Aorta (tissue), 5 donors: ENCODE measurements at places on chromosomes 1 and 21. TPM values are rescaled to one million over a fixed set of nuclear protein-coding genes. Genes with fewer than 3 reads are reported as not detected.

DNA sequence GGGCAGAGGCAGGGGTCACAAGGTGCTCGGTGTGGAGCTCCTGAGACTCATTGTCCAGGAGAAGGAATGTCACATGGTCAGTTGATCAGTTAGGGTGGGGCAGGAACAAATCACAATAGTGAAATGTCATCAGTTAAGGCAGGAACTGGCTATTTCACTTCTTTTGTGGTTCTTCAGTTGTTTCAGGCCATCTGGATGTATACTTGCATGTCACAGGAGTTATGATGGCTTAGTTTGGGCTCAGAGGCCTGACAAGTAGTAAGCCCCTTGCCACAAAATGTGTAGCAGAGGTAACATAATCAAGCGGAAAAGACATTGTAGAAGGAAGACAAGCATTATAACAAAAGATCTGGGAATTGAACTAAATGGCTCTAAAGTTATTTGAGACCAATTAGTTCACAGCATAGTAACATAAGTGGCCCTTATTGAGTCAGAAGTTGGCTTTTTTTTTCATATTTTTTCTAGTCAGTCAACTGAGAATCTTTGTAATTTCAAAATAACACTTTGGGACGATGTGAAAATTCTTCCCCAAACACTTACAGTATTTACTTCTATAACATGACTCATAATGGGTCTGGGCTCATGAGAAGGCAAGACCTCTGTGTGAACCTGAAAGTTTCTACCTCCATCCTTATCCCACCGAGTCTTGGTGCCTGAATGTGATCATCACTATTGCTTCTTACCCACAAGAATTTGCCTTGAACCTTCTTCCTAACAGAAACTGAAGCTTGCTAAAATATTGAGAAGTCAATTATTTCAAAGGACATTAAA, 137.0 kb upstream of the DPT start:
- H3K27ac ChIP-seq, result no peak overlapping the region
- no peaks in the 10 kb centered on the region for H3K27me3 ChIP-seq
- H3K4me3 ChIP-seq, result no peak overlapping the region
- H3K4me1 ChIP-seq, result no peaks in the 10 kb centered on the region
- no peak for DNase-seq

GRCh38 chr1:62437273-62437940, 558 bp downstream of the USP1 start:
- H3K27ac ChIP-seq, result peak overlapping the region; percentile 12
- no peaks in the 10 kb centered on the region for H3K27me3 ChIP-seq
- H3K4me1 ChIP-seq, result no peaks in the 10 kb centered on the region
- H3K4me3 ChIP-seq, result peak overlapping the region; percentile 62
- no peak for DNase-seq
- no peaks in the 10 kb centered on the region for H3K36me3 ChIP-seq

GRCh38 chr1:192713921-192714320, 78.0 kb downstream of the RGS13 start:
- no peaks in the 10 kb centered on the region for H3K27me3 ChIP-seq
- H3K4me1 ChIP-seq, result no peaks in the 10 kb centered on the region
- H3K36me3 ChIP-seq, result no peaks in the 10 kb centered on the region
- no peak overlapping the region for H3K27ac ChIP-seq

DNA sequence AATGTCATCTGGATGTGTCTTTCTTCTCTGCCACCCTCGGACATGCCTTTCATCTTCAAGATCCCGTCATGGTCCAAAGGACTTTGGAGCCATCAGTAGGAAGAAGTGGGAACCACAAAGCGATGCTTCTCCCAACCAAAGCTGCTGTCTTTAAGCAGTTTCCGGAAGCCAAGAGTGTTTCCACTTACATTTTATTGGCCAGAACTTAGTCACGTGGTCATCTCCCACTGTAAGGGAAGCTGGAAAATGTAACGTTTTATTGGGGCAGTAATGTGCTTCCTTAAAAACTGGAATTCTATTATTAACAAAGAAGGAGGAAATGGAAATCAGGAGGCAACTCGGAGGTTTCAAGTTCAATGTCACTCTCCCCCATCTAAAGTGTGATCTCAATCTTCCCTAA, 170.8 kb downstream of the ATG4C start:
- H3K4me1 ChIP-seq, result no peaks in the 10 kb centered on the region
- no peak for DNase-seq
- no peak overlapping the region for H3K4me3 ChIP-seq
- H3K36me3 ChIP-seq, result no peaks in the 10 kb centered on the region
- H3K27me3 ChIP-seq, result peaks cover 4% of the 10 kb centered on the region

ZNF695 gene
- total RNA-seq, result not detected

DNA sequence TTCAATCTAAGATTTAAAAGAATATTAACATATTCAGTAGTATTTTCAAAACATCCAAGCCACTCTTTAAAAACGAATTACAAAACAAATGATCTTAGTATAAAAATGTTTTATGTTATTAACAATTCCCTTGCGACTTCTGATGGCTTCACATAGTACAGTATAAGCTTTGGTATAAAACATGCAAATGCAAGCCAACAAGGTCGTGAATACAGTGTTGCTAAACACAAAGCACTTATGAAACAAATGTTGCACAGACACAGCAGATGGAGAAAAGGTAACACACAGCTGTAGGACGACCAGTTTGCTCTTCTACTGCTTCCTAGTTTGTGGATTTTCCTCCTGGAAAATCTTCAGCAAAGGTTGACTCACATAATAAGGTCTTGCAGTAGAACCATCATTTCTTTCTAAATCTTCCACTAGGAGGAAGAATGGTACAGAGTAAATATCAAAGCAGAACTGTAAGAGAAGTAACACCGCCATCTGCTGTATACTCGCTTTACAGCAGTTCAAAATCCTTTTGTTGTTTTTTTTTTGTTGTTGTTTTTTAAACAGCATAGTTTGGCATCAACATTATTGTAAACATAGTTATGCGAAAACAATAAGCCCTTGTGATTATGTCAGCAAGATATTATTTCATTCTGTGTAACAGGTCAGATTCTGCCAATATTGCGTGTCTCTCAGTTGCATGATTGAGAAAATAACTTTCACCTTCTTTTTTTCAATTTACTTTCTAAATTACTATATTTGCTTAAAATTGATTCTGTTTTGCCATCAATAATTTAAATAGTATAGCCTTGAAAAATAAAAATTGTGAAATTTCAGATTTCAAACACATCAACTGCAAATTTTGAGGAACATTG, 69.5 kb downstream of the LHX8 start:
- no peaks in the 10 kb centered on the region for H3K27me3 ChIP-seq
- DNase-seq, result no peak
- no peak overlapping the region for H3K27ac ChIP-seq
- H3K36me3 ChIP-seq, result no peaks in the 10 kb centered on the region
- no peaks in the 10 kb centered on the region for H3K4me1 ChIP-seq

GRCh38 chr1:84116558-84116957, 27.5 kb upstream of the PRKACB start:
- no peaks in the 10 kb centered on the region for H3K4me1 ChIP-seq
- no peak overlapping the region for H3K4me3 ChIP-seq
- no peak overlapping the region for H3K27ac ChIP-seq
- DNase-seq, result no peak
- no peaks in the 10 kb centered on the region for H3K36me3 ChIP-seq

DNA sequence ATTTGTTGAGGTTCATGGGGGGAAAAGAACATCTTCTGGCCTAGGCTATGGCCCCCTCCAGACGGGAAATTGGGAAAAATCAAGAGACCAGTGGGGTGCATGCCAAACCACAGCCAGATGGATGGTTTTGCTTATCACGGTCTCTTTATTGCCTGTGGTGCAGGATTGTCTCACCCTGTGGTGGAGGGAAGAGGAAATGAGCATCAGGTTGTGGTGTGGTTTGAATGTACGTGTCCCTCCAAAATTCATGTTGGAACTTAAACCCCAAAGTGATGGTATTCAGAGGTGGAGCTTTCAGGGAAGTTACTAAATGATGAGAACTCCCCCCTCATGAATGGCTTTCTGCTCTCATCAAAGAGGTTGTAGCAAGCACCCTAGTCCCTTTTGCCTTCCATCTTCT, 525.7 kb downstream of the NPHP4 start:
- no peaks in the 10 kb centered on the region for H3K4me1 ChIP-seq
- H3K36me3 ChIP-seq, result no peaks in the 10 kb centered on the region
- H3K4me3 ChIP-seq, result no peak overlapping the region
- no peaks in the 10 kb centered on the region for H3K27me3 ChIP-seq

DNA sequence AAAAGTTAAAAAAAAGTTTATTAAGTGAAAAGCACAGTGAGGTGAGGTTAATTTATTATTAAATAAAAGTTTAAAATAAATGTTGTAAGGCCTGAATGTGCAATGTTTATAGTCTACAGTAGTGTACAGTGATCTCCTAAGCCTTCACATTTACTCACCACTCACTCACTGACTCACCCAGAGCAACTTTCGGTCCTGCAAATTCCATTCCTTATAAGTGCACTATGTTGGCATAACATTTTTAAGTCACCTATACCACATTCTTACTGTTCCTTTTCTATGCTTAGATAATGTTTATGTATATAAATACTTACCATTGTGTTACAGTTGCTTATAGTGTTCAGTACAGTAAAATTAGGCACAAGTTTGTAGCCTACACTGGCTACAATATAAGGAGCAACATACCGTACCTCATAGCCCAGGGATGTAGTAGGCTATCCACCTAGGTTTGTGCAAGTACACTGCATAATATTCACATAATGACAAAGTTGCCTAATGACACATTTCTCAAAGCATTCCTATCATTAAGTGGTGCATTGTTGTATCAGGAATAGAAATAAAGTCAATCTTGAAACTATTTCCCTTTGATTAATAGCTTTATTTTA, 426.5 kb upstream of the BRINP3 start:
- H3K27me3 ChIP-seq, result no peaks in the 10 kb centered on the region
- no peaks in the 10 kb centered on the region for H3K4me1 ChIP-seq
- DNase-seq, result no peak
- H3K36me3 ChIP-seq, result no peaks in the 10 kb centered on the region

DNA sequence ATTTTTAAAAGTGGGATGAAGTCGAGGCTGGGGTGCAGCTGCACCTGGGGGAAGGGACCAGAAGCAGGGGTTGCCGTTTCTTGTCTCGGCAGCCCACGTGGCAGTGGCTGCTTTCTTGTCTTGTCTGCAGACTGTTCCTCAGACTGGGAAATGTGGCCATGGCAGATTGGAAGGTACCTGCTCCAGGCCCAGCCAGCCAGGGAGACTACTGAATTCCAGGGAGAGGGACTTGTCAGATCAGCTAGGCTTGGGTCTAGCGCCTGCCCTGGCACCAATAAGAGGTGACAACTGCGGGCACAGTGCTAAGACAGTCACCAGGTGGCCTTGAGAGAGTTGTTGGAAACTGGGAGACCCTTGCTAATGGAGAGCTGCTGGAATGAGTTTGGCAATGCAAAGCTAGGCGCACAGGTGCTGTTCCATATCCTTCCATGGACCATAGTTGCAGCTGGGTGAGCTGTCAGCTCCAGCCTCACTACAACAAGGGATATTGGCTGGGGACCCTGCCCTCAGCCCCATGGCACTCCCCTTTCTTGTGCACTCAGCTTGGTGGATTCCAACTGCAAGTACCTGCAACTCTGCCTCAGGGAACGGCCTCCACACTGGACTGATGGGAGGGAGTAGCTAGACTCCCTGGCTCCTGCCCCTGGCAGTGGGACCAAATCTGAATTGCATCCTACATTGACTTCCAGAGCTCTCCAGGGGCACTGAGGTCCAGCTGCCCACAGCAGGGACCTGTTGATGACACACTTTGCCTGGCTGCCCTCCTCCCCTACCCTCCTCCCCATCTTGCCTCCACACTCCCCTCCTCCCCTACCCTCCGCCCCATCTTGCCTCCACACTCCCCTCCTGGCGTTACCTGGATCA, 9.9 kb upstream of the IL22RA1 start:
- no peak overlapping the region for H3K27ac ChIP-seq
- no peaks in the 10 kb centered on the region for H3K4me1 ChIP-seq
- H3K4me3 ChIP-seq, result no peak overlapping the region
- DNase-seq, result no peak
- no peaks in the 10 kb centered on the region for H3K36me3 ChIP-seq

S100A6 gene
- total RNA-seq, result 1,126 TPM

CLEC20A gene
- total RNA-seq, result not detected

GRCh38 chr1:34978921-34979320, 6.2 kb downstream of the TMEM35B start:
- no peaks in the 10 kb centered on the region for H3K4me1 ChIP-seq
- H3K27me3 ChIP-seq, result no peaks in the 10 kb centered on the region
- no peaks in the 10 kb centered on the region for H3K36me3 ChIP-seq

GRCh38 chr1:76494807-76495206, 372.5 kb upstream of the ST6GALNAC5 start:
- peaks cover 7% of the 10 kb centered on the region for H3K4me1 ChIP-seq
- no peaks in the 10 kb centered on the region for H3K36me3 ChIP-seq
- H3K27ac ChIP-seq, result no peak overlapping the region
- no peaks in the 10 kb centered on the region for H3K27me3 ChIP-seq
- no peak for DNase-seq

GRCh38 chr1:218383051-218383450, 37.9 kb downstream of the TGFB2 start:
- H3K27ac ChIP-seq, result no peak overlapping the region
- H3K36me3 ChIP-seq, result no peaks in the 10 kb centered on the region
- H3K4me1 ChIP-seq, result peaks cover 10% of the 10 kb centered on the region
- no peak for DNase-seq
- H3K27me3 ChIP-seq, result no peaks in the 10 kb centered on the region

VPS45 gene
- 52.6 TPM for total RNA-seq

TACSTD2 gene
- 4.6 TPM for total RNA-seq

DNA sequence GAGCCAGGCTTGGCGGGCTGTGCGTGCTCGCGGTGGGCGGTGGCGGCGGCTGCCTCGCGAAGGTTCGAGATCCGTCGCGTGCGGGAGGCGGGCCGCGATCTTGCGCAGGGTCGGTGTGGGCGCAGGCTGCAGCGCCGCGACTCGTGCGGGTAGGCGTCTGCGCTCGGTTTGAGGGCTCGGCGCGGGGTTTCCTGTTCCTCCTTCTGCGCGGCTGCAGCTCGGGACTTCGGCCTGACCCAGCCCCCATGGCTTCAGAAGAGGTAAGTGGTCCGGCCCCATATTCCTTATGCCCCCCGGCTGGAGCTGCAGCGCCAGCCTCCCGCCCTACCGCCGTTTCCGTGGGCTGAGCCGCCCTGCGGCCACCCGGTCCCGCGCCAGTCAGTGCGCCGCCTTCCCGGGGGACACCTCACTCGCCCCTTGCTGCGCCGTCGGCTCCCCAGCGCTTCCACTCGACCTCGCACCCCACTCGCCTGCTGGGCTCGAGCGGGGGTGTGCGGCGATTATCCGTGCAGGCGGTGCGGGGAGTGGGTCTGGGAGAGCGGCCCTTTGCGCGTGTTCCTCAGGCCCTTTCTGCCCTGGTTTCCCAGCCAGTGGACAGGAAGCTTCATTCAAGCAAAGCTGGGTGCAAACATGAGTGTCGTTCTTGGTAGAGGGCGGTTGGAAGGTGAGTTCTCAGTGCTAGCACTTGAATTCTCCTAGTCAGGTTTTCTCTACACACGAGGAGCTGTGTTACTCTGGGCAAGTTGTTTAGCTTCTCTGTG, at the start of gene CACYBP:
Gene CACYBP (plus strand): TSS at position 12 of the 761 bp plus-strand sequence. CDS start 234 bp downstream, at position 246.
- DNase-seq, result no peak
- peak within 1 kb of the TSS; percentile 46 for H3K4me3 ChIP-seq
- no peaks in the 10 kb centered on the region for H3K36me3 ChIP-seq

LAMC1 gene
- total RNA-seq, result 242 TPM

DNA sequence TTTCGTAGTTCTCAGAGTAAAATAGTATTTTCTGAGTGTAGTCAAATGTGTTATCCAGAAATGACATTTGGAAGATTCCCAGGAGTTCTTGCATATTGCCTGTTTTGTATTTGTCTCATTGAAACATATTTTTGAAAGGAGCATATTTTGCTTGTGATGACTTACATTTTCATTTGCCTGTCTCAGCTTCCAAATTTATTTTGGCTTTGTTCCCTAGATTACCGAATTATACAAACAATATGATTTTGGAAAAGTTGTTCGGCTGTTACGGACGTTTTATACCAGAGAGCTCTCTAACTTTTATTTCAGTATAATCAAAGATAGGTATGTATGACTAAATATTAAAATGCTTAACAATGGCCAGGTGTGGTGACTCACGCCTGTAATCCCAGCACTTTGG, 46.0 kb downstream of the IARS2 start:
- no peaks in the 10 kb centered on the region for H3K27me3 ChIP-seq
- no peak overlapping the region for H3K4me3 ChIP-seq
- H3K36me3 ChIP-seq, result no peaks in the 10 kb centered on the region
- DNase-seq, result no peak

CD101 gene
- total RNA-seq, result 2.4 TPM
